GF-D8 (cell line): ENCODE measurements at places on chromosomes 1 and 21.
A peak's percentile ranks its signal among the peaks of the same experiment; 100 is the strongest.

DNA sequence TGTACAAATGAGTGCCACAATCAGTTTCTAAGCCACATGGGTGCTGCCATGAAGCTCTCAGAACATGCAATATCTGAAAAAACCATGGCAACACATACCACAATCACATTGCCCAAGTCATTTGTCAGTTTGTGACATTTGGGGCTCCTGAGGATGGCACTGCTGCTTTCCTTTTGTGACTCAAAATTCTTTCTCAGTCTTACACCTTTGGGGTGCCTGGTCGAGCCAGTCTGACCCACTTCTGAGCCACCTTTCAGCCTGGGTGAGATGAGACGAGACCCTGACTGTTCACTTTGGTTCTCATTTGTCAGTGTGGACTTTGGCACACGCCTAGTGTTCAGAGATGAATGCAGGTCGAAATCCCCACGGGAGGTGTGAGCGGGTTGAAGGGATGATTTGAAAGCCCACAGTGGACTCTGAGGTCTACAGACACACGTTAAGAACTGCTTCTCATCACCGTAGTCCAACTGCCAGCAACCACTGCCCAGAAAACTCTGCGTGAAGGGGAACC lies 8.0 kb downstream of the BATF3 start:
- no peak for DNase-seq

DNA sequence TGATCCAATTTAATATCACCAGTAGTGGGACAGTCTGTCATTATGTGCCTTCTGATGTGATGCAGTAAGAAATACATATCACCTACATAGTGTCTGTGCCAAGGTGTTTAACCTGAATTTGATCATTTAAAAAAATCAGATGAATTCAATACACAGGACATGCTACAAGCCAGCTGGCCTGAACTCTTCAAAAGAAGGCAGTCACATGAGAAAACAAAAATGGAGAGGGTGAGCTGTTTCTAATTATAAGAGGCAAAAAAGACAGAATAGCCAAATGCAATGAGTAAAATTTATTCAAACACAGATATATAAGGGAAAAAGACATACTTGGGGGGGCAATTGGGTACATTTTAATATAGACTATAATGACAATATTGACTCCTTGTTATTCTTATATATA lies 66.5 kb downstream of the ST3GAL3 start:
- DNase-seq: no peak

- DNase-seq: peak; percentile 19
Measured at GRCh38 chr1:6588893-6589520, 9.2 kb downstream of the ZBTB48 start.

DNA sequence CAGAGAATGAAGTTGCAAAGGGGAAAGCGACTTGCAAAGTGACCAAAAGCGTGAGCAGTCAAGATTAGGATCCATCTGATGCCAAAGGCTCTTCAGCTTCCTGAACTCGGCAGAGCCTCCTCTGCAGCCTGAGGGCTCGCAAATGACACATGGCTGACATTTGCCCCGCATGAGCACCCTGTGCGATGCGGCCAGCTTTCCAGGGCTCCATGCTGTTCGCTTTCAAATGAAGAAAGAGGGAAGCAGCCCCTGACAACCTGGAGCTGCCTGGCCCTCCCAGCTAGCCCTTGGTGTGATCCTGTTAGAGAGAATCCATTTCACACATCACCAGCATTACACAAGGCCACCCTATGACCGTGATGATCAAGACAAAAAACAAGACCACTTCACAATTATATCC lies 20.2 kb upstream of the FAM131C start:
- no peak for DNase-seq

DNA sequence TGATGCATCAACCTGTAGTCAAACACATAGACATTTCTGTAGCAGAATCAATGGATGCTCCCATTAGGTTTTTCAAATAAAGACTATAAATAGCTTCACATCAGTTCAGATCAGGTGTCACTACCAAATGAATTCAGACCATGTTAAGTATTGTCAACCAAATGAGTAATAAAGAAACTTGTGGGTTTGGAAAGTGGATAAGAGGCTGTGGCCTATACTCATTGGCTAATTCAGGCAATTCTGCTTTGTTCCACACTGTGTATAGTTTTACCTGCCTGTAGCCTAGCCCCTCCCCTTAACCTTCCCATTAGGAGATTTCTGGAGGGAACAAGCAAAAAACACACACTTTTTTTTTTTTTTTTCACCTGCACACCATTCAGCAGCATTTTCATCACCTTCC lies 321.2 kb downstream of the HLX start:
- no peak for DNase-seq

- no peak for DNase-seq
Measured at GRCh38 chr1:205246351-205247119, 18.8 kb downstream of the TMCC2 start.

DNA sequence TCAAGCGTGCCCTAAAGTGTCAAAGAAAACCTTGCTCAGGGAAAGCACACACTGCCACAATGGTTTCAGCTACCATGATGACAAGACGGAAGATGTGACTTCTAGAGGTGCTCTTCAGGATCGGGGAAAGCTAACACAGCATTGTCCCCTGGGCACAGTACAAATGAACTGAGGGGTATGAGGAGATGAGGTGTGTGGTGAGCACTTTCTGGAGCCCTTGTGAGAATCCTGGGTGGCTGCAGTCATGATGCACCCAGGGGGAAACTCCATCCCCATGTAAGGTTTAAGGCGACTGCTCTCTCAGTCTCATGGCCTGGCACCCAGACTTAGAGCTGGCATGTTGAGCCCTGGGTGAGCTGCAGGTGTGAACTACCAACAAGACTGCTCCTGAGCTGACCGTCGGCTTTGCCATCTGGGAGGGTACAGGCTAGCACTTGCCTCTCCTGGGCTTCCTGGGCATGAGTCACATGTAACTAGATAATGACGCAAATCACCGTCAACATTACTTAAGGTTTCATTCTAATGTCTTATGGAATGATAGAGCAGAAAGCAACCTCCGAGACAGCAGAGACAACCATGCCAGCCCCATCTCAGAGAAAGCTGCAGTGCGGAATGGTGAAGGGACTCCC lies 144.6 kb downstream of the CLIC6 start:
- DNase-seq: no peak

- DNase-seq: no peak
Measured at GRCh38 chr1:43059640-43060574, 101.2 kb upstream of the SLC2A1 start.

GRCh38 chr1:53127546-53127945 lies 14.9 kb downstream of the SLC1A7 start:
- no peak for DNase-seq

GRCh38 chr1:155342842-155343241 lies 22.1 kb downstream of the RUSC1 start:
- DNase-seq: no peak

GRCh38 chr1:198936371-198937083 lies 297.7 kb downstream of the PTPRC start:
- DNase-seq: no peak

DNA sequence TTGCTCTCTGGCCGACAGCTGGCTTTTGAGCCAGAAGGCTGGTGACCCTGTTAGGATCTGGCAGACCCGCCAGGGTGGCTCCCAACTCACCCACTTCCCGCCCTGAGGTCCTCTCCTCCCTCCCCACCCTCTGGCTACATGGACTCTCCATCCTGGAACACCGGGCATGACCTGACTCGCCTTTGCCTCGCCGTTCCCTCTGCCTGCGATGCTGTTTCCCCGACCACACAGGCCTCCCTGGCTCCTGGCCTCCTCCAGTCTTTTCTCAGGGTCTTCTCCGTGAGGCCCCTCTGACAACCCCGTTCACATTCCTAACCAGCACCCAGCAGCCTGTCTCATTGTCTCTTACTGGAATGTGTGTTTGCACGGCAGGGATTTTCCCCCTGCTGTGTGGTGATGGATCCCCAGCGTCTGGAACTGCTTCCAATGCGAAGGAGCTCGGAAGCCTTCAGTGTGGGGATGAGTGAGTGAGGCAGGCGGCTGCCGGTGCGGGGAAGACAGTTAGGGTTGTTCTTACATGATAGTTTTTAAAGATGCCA lies 46.0 kb upstream of the POFUT2 start:
- no peak for DNase-seq

- DNase-seq: no peak
Measured at GRCh38 chr21:30555095-30555494, 6.0 kb downstream of the KRTAP19-7 start.

DNA sequence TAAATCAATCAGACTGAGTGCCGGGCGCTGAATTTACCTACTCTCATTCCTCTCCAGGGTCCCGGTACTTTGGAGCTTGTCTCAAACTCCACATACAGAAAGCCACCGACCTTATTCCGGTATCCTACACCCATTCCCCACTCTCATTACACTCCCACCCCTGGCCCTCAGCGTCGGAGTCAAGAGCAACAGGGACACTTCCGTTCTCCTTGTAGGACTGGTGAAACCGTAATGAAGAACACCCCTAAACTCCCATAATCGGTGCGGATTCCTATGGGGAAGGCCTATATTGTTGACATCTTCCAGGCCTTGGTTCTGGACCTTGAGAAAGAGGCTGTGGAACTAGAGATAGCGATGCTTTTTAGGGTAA lies 798 bp downstream of the ZBED6 start:
- DNase-seq: no peak

DNA sequence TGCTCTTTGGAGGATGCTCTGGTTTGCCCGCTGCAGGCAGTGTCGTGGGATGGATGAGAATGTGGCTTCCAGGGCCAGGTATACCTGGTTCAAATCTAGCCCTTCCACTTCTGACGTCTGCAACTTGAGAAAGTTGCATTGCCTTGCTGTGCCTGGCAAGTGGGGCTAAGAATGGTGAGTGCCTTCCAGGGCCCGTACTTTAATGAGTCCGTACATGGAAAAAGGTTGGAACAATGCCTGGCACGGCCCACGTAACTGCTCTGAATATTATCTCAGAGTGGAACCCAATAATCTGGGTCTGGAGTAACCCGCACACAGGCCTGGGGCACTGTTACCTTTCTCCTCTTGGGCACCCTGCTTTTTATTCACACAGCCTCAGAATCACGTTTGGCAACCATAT lies 146.7 kb upstream of the EDN2 start:
- no peak for DNase-seq

- no peak for DNase-seq
Measured at GRCh38 chr21:35007348-35007747, 41.8 kb downstream of the RUNX1 start.

DNA sequence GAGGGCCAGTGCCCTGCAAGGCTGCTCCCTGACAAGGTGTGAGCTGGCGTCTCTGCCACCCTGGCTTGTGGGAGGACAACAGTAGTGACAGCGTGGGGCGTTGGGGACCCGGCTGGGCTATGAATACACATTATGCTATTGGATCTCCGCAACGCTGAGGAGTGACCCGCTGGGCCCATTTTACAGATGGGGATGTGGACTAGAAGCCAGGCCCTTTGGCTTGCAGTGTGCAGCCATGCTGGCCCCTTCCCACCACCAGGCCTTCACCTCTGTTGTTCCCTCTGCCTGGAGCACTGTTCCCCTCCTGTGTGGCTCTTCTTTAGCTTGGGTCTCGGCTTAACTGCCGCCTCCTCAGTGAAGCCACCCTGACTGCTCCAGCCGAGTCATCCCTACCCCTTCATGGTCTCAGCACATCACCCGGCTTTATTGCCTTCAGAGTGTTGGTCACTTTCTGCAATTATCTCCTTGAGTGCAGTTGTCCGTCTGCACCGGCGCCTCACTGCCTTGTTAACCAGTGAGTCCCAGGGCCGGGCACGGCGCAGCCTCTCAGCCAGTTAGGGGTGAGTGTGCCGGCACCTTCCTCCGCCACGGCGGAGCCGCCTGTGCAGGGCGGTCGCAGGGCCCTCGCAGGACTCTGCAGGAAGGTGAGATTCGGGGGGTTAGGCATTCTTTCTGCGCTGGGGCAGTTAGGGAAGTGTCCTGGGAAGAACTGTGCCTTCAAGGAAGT lies 84.4 kb upstream of the ACTL8 start:
- DNase-seq: no peak

DNA sequence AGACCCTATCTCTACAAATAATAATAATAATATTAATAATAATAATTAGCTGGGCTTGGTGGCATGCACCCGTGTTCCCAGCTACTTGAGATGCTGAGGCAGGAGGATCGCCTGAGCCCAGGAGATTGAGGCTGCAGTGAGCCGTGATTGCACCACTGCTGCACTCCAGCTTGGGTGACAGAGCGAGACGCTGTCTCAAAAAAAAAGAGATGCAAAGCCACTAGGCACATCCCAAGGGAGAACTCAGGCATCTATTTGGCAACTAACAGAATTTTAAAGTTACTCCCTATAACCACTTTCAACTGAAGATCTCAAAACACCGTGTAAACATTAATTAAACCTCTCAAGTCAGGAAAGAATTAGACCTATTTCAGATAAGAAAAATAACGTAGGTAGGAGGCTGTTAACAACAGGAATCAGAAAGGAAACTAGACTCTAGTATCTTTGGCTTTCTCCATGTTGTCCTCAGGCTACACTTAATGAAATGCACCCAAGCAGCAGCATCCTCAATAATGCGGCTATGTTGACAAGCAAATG lies 3.7 kb downstream of the RNF19B start:
- peak; percentile 9 for DNase-seq

DNA sequence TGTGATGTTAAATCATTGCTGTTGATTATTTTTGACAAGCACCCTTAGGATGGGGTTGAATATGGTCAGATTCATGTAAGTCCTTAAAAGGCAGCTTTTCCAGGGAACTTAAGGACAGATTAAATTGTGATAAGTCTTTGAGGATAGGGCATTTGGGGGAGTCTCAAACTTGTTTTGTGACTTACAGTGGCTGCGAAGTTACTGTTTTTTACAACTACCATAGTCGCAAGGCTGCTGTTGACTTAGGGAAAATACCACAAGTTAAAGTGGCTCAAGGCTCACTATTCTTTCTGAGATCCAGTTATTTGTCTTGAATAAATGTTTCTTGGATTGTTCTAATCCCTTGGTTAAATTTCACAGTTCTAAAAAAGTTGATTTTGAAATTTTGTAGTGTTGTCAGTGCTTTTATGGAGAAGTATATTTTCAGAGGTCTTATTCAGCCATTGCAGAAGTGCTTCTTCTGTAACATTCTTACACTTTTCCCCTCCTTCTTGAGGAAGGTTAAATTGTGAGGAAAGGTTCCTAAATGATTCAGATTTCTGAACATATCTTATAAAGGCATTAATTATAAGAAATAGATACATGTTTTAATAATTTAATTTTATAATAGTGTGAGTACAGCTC lies 47.0 kb upstream of the MPC2 start:
- DNase-seq: no peak

- no peak for DNase-seq
Measured at GRCh38 chr1:196209983-196210382, 398.3 kb downstream of the KCNT2 start.

DNA sequence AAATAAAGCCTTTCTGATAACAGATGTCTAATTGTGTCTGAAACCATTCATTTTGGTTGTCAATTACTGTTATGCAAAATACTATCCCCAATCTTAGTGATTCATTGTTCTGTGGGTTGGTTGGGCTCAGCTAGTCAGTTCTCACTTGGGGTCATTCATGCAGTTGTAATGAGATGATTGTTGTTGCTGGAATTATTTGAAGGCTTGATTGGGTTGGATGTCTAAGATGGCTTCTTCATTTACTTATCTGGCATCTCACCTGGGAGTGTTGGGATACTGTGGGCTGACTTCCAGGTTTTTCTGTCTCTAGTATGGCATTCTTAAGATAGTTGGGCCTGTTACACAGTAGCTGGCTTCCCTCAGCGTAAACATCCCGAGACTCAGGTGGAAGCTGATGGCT lies 217.8 kb upstream of the B3GALT2 start:
- no peak for DNase-seq
